ENCODE measurements at places on chromosomes 2 and 18. TPM values are rescaled to one million over a fixed set of nuclear protein-coding genes. Genes with fewer than 3 reads are reported as not detected.

The C2orf81 gene
- polyA plus RNA-seq: 8.8 TPM

The GPR45 gene
- not detected for polyA plus RNA-seq

- DNase-seq: peak; percentile 83
Observed at GRCh38 chr2:172461591-172462372, 34.4 kb downstream of the ITGA6 start.

- no peak for DNase-seq
Observed at GRCh38 chr2:2318949-2319348, 12.1 kb downstream of the MYT1L start.

The AFF3 gene
- 0.65 TPM for polyA plus RNA-seq

- DNase-seq: peak; percentile 8
Observed at GRCh38 chr2:165357758-165358157, 111.7 kb upstream of the CSRNP3 start.

GRCh38 chr18:56910967-56911366 lies 235.9 kb upstream of the BOD1L2 start:
- DNase-seq: no peak

DNA sequence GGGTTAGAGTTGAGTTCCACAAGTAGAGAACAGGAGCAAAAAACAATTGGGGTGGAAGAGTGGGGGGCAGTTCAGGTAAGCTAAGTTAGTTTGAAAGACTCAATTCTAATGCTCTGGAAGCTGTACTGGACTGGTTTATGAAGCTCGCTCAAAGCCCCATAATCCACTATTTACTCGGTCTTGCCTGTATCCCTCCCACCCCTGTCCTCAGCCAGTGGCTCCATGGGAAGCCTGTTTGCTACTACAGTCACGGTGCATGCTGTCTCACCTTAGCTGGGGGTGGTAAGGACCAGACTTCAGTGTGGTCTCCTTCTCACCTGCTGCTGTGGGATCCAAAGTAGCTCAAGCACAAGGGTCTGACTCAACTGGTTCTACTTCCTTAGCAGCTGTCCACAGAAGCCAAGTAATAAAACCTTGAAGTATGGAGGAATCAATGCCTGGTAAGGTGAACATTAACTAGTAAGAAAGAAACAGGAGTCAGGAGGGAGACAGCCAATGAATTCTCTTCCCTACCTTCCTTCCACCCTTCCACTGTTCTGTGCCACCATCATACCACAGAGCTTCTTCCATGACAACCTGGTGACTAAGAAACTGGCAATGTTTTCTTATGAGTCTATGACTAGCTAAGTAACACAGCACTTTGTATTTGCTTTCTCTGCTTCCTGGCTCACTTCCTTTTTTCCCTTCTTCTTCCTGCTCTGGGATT lies 230.8 kb downstream of the SRBD1 start:
- DNase-seq: no peak

DNA sequence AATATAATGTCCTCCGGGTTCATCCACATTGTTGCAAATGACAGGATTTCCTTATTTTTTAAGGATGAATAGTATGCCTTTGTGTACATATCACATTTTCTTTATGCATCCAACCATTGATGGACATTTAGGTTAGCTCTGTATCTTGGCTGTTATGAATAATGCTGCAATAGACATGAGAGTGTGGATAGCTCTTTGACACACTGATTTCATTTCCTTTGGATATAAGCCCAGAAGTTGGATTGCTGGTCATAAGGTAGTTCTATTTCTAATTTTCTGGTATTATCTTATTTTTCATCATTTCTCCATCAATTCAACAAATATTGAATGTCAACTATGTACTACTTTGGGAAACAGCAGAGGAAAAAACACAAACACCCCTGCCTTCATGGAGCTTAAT lies 423.3 kb downstream of the MTX2 start:
- no peak for DNase-seq

- DNase-seq: no peak
Observed at GRCh38 chr2:224894356-224894755, 147.9 kb downstream of the DOCK10 start.

DNA sequence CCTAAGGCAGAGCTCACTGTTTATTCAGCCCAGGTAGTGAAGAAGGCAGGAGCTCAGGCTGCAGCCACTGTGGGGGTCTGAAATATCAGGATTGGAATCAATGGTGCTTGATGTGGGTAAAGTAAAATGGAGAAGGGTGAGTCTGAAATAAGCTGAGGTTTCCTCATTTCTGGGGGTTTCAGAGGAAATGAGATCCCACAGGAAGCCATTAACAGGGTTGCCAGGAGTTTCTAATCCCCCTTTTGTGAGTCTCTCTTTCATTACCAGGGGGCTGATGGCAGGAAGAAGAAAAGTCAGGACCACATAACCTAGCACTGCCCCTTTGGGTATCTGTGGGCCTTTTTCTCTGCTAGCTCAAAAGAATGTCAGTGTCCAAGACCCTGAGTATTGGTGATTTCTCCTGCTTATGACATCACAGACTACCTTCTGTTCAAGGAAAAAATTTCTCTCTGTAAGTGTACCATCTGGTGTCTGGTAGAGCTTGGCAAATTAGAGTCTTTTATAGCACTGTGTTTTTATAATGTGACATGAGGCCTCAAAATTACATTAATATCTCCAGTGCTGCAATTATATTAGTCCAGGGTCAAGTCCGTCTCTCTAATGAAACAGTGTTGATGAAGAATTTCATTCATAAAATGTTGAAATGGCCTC lies 56.0 kb downstream of the LBH start:
- DNase-seq: no peak

The ALPG gene
- polyA plus RNA-seq: not detected

DNA sequence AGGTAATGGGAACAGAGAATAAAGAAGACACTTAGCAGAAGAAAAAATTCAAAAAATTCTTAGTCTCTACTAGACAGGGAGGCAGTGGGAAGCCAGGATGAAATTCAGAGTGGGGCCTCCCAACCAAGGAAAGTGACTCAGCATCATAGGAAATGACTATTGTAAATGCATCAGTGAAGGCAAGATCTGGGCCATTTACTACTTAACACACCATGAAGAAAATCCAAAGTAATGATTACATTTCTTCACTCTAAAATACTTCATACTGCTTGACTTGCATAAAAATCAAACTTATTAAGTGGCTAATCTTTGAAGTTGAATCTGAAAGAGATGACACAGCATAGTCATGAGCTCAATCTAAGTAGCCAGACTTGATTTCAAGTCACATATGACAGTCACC lies 405.8 kb upstream of the SLC39A10 start:
- no peak for DNase-seq
